ENCODE measurements at places on chromosomes 7 and 10.
A peak's percentile ranks its signal among the peaks of the same experiment; 100 is the strongest.

- no peak for DNase-seq
Observed at GRCh38 chr7:44185729-44186128, 3.5 kb downstream of the GCK start.

- no peak for DNase-seq
Observed at GRCh38 chr7:23135755-23136154, 30.2 kb downstream of the KLHL7 start.

DNA sequence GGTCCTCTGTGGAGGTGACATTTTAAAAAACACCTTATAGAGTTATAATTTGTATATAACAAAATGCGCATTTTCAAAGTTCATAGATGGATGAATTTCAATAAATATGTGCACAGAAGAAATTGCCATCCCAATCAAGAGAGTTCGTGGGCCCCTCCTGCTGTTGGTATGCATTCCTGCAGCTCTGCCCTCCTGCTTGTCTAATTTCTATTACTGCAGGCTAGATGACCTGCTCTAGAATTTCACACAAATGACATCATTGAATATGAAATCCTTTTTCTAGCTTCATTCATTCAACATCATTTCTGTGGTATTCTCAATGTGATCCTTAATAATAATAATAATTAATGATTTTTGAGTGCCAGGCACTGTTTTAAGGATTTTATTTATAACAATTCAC is 348.2 kb downstream of the SDK1 start:
- DNase-seq: no peak

- no peak for DNase-seq
Observed at GRCh38 chr10:71029907-71030306, 141.5 kb upstream of the PCBD1 start.

GRCh38 chr7:103644319-103644718 is 198.3 kb upstream of the SLC26A5 start:
- DNase-seq: no peak

DNA sequence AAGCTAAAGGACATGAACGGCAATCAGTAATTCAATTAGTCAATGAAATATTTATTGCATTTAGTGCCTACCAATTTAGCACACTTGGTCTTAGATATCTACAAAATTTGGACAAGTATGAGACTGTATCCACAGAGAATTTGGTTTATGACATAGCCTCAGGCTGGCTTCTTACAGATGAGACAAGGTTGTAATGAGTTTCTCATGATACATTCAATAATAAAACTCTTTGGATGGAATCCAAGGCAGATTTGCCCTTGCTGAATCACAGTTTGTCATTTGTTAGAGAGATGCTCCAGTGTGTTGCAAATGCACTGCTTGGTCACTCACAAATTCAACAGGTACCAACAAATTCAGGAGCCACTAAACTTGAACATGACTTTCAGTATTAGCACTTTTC is 162.5 kb downstream of the GPR37 start:
- no peak for DNase-seq

DNA sequence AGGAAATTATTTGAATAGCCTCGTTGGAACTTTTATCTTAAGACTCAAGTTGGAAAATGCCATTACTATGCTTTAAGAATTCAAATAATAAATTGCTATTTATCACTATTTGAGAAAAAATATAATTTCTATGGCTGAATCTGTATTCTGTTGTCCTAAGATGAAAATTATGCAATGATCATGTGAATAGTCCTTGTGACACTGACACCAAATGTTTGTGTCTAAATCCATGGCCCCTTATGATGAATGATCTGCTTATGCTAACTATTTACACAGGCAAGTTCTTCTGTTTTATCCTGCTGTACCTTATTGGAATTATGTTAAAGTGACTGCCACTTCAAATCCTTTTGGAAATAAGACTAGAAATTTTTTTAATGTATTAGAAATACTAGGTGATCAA is 208.7 kb downstream of the DOCK4 start:
- no peak for DNase-seq

GRCh38 chr10:24277771-24278170 is 68.8 kb downstream of the KIAA1217 start:
- DNase-seq: no peak

- peak; percentile 85 for DNase-seq
Observed at GRCh38 chr10:126247446-126247975, 140.8 kb downstream of the ADAM12 start.

GRCh38 chr7:50818324-50818723 is 35.6 kb upstream of the GRB10 start:
- no peak for DNase-seq

DNA sequence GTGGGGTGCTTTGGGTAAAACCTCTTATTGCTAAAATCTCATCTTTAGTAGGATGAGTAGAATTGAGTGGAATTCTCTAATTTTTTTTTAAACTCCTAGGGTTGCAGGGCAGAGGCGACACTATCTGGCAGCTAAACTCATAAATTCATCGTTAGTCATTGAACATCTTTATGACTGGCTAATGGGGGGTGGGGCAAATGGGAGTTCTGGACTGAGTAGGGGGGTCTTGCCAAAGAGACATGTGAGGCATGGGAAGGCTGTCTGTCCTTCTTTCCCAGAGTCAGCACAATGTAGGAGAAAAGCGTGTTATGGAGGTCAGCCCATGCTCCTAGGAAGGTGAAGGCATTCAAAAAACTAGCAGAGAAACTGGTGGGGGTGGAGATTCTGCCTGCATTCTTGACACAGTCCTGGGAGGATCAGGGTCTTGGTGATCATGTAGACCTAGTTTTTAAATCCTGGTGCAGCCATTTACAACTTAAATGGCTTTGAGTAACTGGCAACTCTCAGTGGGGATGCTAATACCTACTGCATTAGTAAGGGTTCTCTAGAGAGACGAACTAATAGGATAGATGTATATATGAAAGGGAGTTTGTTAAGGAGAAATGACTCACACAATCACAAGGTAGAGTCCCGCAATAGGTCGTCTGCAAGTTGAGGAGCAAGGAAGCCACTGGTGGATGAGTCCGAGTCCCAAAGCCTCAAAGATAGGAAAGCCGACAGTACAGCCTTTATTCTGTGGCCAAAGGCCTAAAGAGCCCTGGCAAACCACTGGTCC is 47.7 kb downstream of the EMX2 start:
- DNase-seq: peak; percentile 64

DNA sequence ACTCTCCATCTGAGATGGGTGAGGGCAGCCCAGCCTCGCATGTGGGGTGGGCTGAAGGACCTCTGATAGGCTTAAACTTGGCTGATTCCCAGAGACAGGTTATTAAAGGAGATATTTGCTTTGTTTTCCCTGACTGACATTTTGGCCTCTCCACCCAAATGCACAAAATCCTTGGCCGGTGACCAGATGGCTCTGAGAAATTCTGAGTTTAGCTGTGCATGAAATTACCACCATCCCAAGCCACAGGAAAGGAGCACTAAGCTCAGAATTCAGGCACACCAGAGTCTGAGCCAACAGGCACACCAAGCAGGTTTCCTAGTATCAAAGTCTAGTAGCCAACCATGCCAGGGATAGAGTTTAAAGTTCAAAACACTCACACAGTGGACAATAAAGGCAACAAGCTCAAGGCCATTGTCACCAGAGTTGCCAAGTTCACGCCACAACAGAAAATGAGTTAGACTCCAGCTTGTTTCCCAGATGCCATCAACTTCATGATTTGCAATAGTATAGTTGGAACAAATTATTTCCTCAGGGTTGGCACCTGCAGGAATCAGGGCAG is 387.6 kb downstream of the KCNMA1 start:
- DNase-seq: no peak

DNA sequence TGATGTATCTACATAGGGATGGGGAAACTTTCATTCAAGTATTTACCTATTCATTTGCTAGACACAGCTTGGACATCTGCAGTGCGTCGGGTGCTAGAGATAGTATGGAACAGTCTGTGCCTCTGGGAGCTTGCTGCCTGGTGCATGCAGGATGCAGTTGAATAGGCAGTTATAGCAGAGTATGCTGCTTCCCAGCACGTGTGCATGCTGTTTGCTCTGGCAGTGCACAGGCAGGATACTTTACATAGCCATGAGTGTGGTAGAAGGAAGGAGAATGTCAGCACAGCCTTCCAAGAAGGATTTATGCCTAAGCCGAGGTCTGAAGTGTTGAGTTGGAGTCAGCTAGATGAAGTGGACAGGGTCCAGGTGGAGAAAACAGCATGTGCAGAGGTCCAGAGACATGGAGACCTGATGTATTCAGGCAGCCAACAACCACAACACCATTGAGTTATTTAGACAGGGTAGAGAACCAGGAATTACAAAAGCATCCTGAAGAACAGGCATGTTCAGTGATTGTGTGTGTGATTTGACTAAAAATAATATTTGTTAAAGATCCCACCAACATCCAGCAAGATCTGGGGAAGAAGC is 8.1 kb downstream of the MAP3K8 start:
- no peak for DNase-seq

GRCh38 chr7:137243741-137244140 is 99.8 kb downstream of the PTN start:
- no peak for DNase-seq

All from T1000 (cell line).